GM20000 (cell line): ENCODE measurements at places on chromosomes 5 and 9.

DNA sequence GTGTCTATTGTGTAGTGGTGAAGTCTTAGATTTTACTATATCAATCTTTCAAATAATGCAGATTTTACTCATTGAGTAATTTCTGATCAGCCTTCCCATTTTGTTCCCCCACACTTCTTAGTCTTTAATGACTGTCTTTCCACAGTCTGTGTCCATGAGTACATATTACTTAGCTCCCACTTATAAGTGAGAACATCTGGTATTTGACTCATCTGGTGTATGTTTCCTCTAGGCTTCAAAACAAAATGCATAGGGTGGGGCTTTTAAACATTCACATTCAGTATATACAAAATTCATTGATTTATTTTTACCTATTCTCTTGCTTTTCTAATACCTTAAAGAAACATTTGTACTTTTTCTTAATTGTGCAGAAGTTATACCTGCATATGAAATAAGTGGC, 513.0 kb downstream of the MTRR start:
- DNase-seq: no peak

DNA sequence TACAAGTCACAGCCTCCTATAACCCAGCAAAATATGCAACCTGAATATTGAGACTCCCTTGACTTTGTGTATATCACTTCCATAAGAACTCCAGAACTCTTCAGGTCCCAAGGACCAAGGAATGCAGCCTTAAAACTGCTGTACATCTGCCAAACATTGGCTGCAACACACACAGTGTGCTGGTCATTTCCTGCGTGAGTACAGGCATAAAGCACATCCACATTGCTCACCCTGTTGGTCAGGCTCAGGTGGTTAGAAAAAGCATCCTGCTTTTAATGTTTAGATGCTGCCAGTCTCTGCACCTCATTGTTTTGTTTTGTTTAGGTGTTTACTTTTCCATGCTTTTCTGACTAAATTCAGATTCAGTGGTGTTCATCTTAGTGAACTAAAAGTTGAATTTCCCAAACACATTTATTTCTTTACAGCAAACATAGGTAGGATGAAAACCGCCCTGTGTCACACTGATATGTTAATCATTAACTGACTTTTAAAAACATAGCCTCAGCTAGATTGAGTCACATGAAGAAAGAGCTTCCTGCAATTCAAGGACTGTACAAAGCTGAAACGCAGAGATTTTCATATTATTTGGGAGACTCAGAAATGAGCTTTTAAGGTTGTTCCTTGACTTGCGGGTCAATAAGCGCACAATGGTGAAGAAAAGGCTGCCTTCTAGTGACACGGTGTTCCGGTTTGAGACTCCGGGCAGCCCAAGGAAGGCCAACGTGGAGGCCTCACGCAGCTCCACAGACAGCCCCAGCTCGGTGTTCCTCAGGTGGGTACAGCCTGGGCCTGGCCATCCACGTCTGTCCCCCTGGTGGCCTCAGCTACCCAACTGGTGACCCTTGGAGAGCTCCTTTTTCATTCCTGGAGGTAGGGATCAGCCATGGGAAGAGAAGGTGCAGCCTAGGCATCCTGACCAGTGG, 52.2 kb upstream of the GRAMD2B start:
- no peak for DNase-seq

DNA sequence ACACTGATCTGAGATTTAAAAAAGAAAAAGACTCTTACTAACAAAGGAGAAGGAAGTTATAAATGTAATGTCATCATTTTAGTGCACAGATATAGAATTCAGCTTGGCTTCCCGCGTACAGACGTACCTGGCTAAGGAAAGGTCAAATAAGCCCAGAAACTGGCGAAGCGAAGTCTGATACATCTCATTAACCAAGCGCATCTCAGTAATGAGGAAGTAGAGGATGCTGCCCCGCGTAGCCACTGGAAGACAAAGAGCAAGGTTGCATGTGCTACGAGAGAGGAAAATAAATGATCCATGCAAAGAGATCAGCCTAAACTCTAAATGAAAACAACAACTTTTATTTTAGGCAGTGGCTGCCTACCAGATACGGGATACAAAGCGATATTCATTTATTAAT, 208.8 kb downstream of the DNAH5 start:
- no peak for DNase-seq

DNA sequence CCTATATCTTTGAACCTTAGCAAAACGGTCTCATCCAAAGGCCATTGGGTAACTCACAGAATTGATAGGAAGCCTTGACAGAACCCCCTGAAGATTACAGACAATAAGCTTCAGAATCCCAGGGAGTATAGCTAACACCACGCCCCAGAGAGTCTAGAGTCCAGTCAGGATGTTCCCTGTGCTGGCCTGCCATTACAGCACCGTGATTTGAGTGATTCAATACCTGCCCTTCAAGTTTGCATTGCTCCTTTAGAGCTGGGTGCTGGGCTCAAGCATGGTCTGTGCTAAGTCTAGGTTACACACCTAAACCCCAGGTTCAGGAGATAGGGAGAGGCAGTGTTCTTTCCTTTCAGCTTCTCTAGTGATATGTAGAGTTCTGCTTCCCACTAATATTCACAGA, 90.5 kb downstream of the RASEF start:
- no peak for DNase-seq

DNA sequence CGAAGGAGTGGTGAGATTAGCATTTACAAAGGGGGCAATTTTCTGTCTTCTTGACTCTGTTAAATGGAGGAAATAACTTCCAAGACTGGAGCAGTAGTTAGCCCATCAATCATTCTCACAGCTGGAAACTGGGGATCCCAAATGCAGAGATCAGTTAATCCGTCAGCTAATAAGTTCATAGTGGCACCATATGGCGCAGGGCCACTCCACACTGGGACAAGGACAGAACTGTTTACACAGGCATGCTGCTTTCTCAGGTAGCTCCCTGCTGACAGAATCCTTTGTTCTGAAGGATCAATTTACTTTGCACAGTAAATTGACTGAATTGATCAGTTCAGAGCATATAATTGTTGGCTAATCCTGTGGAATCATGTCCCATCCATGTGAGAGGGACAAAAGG, 395.7 kb downstream of the TMEM161B start:
- DNase-seq: no peak

DNA sequence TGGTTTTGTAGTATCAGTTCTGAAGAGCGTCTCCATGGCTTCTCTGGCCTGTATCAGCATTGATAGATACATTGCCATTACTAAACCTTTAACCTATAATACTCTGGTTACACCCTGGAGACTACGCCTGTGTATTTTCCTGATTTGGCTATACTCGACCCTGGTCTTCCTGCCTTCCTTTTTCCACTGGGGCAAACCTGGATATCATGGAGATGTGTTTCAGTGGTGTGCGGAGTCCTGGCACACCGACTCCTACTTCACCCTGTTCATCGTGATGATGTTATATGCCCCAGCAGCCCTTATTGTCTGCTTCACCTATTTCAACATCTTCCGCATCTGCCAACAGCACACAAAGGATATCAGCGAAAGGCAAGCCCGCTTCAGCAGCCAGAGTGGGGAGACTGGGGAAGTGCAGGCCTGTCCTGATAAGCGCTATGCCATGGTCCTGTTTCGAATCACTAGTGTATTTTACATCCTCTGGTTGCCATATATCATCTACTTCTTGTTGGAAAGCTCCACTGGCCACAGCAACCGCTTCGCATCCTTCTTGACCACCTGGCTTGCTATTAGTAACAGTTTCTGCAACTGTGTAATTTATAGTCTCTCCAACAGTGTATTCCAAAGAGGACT, 1.5 kb downstream of the GPR21 start:
- no peak for DNase-seq

DNA sequence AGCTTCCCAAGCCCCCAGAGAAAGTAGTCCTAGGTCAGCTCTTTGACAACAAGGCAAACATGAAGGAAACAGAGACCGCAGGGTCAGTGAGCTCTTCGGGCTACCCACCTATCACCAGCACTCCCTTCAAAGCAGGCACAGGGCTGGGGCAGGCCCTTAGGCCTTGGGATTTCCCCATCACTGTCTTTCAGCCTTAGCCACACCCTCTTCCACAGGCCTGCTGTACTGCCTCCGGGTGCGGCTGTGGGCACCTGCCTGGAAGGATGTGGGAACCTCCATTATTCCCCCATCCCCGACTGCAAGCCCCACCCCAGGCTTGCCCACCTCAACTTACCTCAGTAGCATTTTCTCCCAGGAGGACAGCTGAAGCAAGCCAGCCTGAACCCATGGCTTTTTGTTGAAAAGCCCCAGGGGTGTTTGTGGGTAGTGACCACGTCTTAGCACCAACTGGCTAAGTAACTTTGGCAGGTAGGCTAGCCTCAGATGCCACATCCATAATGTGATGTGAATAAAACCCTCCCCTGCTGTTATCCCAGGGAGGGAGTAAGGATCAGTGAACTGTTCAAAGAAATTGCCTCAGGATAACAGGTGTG, 100.2 kb downstream of the PIK3R1 start:
- peak; percentile 85 for DNase-seq

- DNase-seq: no peak
Measured at GRCh38 chr5:60493372-60493771, 206.6 kb downstream of the DEPDC1B start.

DNA sequence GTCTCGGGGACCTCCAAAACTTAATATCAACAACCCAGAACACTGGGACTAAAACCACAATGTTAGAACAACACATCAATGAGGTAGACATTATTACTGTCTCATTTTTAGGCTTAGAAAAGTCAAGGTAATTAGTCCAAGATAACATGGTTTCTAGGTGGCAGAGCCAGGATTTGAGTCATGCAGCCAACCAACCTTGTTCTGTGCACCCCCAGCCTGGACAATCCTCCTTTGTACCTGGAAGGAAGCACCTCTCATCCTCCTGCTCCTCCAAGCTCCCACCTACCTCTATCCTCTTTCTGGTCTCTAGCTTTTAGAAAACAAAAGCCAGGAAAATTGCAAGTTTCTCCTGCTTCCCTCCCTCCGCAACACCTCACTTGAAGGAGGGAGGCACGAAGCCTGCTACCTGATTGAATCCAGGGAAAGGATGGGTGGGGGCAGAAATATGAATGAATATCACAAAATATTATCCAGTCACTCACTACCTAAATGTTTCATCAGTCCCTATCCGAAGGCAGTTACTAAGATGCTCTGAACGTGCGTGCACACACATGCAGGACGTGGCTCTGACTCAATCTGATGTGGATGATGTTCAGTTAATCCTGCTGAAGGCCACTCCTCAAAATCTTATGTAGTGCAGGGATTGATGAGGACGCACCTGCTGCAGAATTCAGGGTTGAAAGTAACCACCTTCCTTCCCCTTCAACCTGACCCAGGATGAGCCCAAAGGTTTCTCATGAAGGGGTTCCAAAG, 26.3 kb upstream of the TTC1 start:
- DNase-seq: no peak

GRCh38 chr5:43804723-43805122, 201.7 kb downstream of the NNT start:
- DNase-seq: no peak

- no peak for DNase-seq
Measured at GRCh38 chr9:82106536-82106935, 118.0 kb downstream of the SPATA31D1 start.
